ENCODE measurements at places on chromosomes 11 and 22.

DNA sequence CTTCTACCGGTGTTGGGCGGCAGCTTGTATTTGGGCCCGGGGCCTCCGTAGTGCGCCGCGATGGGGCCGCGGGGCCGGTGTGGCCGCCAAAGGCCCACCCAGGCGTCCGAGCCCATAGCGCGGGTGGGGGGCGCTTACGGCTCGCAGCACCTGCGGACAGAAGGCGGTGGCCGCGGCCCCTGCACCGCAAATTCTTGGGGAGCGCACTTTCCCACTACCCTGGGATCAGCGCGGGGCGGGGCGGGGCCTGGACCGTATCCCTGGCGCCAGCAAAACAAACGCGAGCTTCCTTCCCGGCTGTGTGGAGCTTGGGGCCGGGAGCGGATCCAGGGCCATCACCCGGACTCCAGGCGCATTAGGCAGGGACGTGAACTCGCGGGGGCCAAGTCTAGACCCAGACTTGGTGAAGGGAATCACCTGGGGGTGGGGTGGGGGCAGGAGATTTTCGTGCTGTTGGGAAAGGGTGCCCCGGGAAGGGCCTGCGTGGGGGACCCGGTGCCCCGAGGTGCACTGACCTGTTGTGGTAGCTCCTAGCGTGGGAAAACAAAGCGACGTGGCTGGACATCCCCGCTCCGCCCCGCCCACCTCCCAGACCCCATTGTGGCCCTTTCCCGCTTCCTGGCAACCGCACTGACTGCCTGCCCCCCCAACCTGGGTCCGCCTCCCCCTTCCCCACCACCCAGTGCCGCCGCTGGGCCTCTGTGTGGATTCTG is 2.3 kb upstream of the TYMP start:
- DNase-seq: no peak

DNA sequence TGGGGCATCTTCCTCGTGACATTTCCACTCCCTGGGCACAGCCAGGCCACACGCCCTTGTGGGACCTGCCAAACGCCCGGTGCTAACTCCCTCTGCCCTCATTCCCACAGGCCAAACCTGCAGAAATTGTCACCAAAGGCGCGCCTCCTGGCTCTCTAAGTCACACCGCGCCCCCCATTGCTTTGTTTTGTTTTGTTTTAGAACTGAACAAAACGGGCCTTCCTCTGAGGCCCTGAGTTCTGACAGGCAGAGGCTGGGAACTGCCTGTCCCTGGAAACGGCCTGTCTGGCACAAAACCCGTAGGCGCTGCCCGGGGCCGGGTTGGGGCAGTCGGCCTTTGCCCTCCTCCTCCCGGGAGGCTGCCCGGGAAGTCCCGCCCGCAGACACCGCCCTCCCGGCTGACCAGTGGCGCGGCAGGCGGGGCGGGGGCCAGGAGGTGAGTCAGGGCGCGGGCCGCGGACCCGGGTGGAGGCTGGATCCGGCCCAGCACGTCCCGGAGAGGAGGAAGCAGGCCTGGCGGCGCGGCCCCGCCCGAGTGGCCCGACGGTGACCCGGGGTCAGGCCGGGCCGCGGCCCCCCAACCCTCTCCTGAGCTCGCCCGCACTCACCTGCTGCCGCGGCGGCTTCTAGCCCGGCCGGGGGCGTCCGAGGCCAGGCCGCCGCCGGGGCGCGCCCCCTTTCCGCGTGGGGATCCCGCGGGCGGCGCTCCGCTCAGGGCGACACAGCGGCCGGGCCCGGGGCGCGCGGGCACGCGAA is 465 bp downstream of the SUN2 start:
- DNase-seq: no peak

GRCh38 chr22:31079095-31079642 is 1.9 kb upstream of the SMTN start:
- no peak for DNase-seq

DNA sequence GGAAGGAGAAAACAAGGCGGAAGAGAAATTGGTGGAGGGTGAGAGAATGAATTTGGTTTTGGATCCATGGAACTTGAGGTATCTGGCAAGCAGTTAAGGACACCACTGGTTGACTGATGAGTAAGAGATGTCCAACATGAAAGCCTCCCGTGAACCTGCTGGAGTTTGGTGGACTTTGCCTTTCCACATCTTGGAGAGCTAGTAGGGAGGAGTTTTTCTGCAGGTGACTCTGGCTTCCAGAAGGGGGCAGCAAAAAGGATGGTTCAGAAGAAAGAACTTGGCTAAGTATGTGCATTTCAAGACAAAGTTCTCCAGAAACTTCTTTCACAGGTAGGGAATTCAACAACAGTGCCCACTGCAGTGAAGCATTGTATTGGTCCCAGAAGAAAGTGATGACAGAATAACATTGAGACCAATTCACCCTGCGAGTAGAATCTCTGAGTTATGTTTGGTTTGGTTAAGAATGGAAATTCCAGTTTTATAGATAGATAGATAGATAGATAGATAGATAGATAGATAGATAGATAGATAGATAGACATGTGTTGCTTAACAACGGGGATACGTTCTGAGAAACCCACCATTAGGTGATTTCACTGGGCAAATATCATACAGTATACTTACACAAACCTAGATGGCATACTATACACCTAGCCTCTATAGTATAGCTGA is 28.5 kb downstream of the DCDC1 start:
- no peak for DNase-seq

DNA sequence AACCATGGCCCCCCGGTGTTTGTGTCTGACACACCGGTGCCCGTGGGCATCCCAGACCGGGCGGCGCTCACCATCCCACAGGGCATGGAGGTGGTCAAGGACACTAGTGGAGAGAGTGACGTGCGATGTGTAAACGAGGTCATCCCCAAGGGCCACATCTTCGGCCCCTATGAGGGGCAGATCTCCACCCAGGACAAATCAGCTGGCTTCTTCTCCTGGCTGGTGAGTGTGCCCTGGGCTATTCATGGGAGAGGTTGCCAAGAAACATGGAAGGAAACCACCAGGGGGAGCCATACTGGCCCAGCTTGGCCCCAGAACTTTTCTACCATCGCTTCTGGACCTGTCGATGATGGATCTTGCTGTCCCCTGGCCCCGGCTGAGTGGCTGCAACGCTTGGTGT is 36.5 kb downstream of the PRDM11 start:
- no peak for DNase-seq

DNA sequence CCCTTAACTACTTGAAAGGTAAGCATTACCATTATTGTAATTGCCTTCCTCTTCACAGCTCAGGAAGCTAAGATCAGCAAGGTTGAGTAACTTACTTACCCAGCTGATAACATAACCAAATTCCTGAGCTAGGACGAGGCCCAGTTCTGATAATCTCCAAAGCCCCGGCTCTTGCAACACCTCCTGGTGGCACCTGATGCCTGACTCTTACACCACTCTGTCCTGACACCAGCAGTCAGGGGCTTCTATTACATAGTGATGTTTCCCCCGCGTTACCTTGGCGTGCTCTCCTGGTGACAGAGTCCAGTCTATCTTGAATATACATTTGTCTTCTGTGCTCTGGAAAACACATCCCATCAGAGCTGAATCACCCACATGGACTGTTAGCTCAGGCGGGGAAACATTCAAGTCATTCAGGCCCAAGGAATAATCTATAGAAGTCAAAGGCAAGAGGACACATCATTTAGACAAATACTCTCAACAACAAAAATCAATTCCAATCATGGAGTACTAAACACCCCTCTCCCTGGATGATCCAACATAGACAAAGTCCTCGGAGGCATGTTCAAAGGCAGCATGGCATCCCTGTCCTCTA is 12.6 kb downstream of the JAML start:
- no peak for DNase-seq

DNA sequence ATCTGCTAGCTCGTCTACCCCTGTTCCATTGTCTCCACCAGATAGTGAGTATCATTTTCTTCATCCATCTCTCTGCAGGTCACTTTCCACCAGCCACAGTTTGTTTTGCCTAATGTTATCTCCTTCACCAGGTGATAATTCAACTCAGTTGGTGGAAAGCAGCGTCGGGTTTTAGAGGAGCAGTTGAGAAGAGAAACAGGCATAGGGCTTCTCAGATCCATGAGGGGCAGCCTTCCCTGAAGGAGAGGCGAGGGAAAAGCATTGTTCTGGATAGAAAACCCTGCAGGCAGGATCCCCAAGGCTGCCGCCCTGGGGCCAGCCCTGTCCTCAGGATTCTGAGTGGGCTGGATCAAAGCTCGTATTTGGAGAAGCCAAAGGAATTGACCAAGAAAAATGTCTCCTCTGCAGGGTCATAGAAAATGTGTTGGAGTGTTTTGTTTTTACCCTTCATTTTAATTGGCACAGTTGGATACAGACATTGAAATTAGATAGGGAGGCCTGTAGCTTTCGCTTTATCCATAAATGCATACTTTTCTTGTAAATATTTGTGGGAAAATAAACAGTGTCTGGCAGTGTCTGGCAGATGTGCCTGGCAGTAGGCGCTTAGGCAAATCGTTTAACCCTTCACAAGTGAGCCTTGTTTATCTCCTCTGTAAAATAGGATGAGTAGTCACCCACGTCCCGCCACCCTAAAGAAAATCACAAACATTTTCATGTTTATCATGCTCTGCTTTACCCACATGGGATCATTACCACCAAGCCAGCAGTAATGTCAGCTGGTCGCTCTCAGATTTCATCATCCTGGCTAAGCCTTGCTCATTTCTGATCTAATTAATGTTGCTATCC is 73.4 kb upstream of the TTC12 start:
- no peak for DNase-seq

GRCh38 chr11:124359566-124359965 is 24.7 kb downstream of the OR8B2 start:
- no peak for DNase-seq

DNA sequence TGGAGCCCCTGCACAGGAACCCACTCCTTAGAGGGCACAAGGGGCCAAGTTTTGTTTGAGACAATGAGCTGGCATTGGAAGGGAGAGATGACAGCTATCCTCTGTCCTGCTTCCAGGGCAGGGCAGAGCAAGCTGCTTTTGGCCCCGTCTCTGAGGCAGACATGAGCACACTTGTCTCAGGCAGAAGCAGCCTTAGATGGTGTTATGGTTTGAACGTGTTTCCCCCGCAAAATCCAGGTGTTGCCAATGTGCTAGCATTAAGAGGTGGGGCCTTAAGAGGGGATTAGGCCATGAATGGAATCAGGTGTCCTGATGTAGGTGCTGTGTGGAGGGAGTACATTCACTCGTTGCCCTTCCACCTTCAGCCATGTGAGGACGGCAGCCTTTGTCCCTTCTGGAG is 2.5 kb downstream of the TP53AIP1 start:
- DNase-seq: no peak

GRCh38 chr22:28597665-28598064 is 82.0 kb downstream of the TTC28 start:
- no peak for DNase-seq

- DNase-seq: no peak
These were observed 22.9 kb downstream of the ASCL2 start for GRCh38 chr11:2247496-2247895.

- DNase-seq: no peak
These were observed 47.3 kb upstream of the TMEM45B start for GRCh38 chr11:129768356-129768755.

- peak; percentile 93 for DNase-seq
These were observed 585 bp upstream of the NEAT1 start for GRCh38 chr11:65421794-65422632.

DNA sequence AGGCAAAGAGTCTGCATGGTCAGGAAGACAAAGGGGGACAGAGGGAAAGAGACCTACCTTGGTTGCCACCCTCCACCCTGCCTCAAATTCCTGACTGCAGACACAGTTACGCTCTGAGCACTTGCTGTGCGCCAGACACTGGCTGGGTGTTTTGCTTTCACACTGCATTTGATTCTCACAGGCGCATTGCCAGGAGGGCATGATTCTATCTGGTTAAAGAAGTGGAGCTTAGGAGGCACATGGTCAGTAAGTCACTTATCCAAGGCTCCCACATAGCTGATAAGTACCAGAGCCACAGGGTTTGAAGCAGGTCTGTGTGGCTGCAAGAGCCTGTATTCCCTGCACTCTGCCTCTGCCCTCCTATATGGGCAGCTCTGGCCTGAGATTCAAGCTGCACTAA is 103.9 kb downstream of the TIMP3 start:
- DNase-seq: no peak

GRCh38 chr11:73553266-73553665 is 44.6 kb downstream of the FAM168A start:
- no peak for DNase-seq

- DNase-seq: no peak
These were observed 3.0 kb downstream of the FBXO7 start for GRCh38 chr22:32477596-32477995.

DNA sequence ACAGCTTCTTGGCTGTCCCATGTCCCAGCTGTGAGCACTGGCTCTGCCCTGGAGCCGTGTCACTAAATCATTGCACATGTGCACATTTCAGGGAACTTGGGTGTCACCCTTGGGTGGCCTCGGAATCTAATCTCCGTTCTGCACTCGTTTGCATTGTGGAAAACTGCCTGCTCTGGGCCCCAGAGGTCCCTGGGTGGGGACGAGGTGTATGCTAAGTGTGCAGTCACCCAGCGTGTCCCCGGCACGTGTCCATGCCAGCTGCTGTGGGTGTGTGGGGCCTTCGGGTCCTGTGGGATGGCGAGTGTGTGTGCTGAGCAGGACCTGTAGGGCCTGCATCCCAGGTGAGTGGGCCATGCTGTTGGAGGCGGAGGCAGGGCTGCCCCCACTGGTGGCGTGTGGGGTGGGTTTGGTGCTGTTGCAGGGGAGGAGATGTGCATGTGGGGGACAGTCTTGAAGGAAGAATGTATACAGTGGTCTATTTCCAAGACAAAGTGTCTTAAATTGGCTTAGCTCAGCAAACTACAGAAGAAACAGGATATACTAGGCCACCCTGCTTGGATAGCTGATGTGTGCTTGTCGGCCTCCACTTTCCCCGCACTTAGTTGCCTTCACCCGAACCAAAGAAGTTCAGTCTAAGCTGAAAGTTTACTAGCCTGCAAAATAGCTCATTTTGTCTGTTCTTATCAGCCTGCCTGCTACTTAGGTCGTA is 14.6 kb downstream of the TANGO2 start:
- no peak for DNase-seq

- DNase-seq: no peak
These were observed 41.9 kb downstream of the CERK start for GRCh38 chr22:46696229-46696518.

GRCh38 chr11:76243193-76243956 is 37.1 kb upstream of the WNT11 start:
- DNase-seq: no peak

GRCh38 chr11:114078423-114078822 is 18.9 kb downstream of the ZBTB16 start:
- DNase-seq: no peak

DNA sequence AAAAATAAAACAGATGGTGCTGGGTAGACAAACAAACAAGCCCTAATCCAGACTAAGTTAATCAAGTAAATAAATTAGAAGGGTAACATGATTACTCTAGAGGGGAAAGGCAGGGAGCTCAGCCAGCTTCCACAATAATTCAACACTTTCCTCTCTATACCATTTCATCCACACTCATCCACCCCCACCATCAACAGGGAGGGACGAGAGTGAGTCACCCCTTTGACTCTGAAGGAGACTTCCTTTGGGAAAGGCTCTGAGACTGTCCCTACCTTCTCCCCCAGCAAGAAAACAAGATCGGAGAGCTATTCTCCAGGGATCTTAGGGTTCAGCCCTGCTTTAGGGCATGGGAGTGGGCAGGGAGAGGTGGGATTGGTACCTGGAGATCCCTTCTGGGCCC is 33.1 kb downstream of the TRIM66 start:
- no peak for DNase-seq
